ENCODE measurements at places on chromosomes 1 and 21. TPM values are rescaled to one million over a fixed set of nuclear protein-coding genes. Genes with fewer than 3 reads are reported as not detected.

DNA sequence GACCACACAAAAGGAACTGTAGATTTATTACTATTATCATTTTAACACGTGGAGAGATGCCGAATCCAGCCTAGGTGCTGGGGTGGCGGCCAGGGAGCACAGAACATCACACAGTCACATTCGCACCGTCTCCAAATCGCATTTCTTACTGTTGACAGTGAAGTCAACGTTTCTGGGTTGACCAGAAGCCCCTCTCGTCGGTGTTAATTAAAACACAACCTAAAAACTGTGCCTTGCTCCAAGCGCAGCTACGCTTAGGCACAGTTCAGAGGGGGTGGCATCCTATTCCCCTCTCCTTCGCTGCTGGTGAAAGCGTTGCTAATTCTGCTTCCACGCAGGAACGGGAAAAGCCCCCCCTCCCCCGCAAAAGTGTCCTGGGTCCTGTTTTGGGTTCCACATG, 4.1 kb downstream of the RIPK4 start:
- DNase-seq: no peak

DNA sequence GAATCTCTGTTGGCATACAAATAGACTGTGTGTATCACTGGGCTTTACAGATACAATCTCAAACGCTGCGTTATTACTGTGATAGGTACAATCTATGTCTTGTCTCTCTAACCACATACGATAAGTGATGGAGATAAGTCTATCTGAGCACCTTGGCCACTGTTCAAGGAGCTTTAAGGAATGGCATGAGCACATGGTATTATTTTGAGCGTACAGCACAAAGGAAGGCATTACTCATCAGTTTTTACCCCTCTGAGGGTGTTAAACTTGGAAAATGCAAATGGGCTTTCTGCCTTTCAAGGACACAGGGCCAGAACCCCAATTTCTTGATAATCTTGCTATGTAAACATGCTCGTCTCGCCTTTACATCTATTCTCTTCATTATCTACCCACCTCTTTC, 11.6 kb upstream of the SIPA1L2 start:
- DNase-seq: no peak

DNA sequence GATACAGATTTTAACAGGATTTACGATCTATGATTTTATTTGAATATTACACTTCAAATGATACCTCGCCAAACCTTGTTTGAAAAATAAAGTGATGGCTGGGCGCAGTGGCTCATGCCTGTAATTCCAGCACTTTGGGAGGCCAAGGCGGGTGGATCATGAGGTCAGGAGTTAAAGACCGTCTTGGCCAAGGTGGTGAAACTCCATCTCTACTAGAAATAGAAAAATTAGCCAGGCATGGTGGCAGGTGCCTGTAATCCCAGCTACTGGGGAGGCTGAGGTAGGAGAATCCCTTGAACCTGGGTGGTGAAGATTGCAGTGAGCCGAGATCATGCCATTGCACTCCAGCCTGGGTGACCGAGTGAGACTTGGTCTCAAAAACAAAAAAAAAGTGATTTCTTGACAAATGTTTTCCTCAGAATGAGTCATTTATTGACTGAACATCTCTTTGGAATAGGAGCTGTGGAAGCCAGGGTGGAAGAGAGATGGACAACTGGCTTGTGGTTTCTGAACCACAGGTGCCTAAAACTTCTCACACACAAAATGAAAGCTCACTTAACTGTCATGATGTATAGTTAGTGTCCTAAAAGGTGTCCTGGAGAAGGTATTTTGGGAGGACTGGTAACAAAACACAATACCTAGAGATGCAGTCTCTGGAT, 11.9 kb downstream of the PKNOX1 start:
- no peak for DNase-seq

DNA sequence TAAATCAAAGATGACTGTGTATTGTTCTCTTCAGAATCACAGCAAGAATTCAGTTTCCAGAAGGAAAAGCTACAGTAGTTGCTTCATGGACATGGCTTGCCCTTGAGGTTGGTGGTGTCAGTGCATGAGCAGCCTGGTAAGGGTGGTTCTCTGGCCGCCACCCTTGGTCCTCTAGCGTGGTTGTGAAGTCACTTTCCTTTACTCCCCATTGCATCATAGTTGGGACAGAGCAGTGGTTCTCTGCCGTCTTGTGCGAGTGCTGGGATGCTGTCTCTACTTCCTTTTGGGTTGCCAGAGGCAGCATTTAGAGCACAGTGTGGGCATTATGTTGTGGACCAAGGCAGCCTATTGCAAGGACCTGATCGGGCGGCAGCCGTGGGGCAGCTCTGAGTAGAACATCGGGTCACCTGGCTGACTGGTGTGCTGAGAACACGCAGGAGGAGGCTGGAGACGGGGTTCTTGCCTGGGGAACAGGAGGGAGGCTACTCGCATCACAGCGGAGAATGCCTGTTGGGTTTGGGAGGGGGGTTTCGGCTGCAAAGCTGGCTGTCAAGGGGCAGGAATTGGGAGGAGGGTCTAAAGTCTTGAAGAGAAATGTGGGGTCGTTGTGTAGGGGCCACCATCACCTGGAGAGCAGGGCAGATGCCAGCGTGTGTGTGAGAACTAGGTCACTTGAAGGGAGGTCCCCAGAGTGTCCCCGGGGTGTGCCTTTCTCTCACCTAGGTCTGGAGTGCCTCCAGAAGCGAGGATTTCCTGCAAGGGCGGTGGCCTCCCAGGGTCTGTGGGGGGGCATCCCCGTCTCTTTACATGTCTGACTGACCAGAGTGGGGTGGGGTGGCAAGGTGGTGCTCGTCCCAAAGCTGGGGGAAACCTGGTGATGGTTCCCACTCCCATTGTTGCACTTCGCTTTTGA, 6.3 kb downstream of the ARF1 start:
- DNase-seq: no peak

DNA sequence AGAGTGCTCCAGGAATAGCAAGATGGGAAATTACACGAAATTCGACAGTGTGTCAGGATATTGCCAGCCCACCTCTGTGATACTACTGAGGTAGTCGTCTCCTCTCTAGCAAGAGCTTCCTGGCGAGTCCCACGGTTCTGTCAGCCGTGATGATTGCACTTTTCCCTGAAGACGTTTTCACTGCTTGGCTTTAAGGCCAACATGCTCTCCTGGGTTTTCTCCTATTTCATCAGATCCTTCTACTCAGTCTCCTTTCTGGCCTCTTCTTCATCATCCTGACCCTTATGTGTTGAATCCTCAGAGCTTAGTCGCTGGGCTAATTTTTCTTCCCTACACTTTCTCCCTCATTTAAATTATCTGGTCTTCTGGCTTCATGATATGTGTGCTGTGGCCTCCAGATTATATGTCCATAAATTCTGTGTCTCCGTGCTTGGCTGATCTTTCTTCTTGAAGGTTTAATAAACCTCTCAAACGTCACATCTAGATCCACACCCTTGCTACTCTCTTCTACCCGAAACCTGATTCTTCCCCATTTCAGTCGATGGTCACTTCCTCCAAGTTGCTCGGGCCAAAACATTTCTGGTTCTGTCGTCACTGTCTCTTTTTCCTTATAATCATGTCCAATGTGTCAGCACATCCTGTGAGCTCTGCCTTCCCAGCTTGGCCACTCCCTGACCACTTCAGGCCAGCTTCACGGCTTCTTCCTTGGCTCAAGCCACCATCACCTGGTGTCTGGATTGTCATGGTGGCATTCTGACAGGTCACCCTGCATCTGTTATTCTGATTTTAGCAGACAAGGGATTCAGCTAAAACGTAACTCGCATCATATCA, 12.2 kb downstream of the OR2B11 start:
- peak; percentile 27 for DNase-seq

- DNase-seq: no peak
Observed at GRCh38 chr1:236760480-236760879, 34.6 kb upstream of the MTR start.

DNA sequence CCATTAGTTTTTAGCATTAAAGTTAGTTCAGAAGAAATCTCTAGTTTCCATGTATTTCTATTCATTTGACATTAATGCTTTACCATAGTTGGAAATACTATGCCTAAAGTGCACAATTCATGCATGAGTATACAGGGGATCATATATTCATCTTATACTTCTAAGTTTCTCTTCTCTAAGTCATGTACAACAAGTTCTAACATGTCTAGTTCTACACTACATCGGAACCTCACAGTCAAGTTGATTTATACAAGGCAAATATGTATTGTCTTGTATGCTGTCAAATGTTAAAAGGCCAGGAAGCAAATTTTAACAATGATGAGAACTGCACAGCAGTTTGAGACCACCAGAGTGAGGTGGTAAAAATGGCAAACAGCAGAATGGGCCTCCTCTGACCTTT, 22.9 kb upstream of the MOB3C start:
- no peak for DNase-seq

GRCh38 chr1:182143825-182144645, 82.5 kb upstream of the ZNF648 start:
- peak; percentile 72 for DNase-seq

LRRIQ3 gene
- 0.95 TPM for total RNA-seq

TFF1 gene
- 241 TPM for total RNA-seq

RHCE gene
- 0.35 TPM for total RNA-seq

ERICH3 gene
- total RNA-seq: 0.09 TPM

KRTAP11-1 gene
- 0.23 TPM for total RNA-seq
